Hepatocyte (in vitro differentiated cells): ENCODE measurements at places on chromosomes 3 and 15. TPM values are rescaled to one million over a fixed set of nuclear protein-coding genes. Genes with fewer than 3 reads are reported as not detected.

DNA sequence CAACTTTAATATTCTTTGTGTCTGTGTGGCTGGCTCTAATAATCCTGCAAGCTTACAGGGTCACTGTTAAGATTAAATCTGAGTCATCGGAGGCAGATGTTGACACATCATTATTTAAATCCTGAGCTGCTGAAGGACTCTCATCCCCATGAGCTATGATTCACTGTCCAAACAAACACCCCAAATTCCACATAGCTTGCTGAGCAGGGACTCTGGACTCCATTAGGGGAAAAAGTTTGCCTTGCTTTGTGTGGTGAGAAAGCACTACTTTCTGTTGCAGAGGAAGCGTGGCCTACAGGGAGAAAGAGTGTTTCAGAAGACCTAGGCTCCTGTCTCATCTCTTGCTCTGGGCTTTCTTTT, 213.7 kb downstream of the PDCD6IP start:
- no peak overlapping the region for H3K4me3 ChIP-seq
- peak; percentile 82 for DNase-seq
- H3K27ac ChIP-seq: peak overlapping the region; percentile 80
- H3K27me3 ChIP-seq: no peaks in the 10 kb centered on the region
- no peaks in the 10 kb centered on the region for H3K36me3 ChIP-seq

DNA sequence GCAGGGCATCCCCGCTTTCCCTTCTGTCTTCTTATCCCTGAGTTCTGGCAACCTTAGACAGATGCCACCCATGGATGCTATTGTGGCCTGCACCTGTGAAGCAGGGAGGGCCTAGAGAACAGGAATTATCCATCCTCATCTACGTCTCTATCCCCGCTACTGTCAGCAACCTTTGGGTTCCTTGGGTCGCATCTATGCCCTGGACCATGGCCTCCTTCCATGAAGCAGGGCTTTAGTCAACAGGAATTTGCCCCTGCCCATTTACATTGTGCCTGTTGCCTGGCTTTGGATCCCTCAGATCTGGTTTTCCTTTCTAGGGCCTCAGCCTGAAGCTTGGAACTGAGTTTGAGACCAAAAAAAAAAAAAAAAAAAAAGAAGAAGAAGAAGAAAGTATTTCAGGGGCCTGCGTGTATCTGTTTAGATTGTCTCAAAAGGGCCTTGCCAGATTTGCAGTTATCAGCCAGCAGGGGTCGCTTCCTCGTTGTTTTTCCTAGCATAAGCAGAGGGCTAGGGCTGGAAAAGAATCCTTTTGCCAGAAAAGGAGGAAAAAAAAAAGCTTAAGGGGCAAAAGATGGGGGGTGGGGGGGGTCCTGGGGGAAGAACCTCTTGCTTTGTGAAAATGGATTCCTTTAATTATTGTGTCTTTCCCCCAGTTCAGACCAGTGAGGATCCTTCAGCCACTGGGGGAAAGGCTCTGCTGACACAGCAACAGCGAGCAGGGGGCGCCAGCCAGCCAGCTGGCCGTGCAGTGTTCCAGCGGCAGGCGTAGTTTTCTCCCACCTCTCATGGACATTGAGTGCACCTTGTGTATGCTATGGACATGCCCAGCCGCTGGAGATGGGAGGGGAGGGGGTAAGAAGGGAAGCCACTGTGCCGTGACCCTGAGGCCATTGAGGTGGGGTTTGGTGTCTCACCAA, 65.7 kb upstream of the ALDH1L1 start:
- DNase-seq: peak; percentile 73
- H3K4me1 ChIP-seq: no peaks in the 10 kb centered on the region
- no peak overlapping the region for H3K27ac ChIP-seq
- no peaks in the 10 kb centered on the region for H3K27me3 ChIP-seq
- H3K36me3 ChIP-seq: no peaks in the 10 kb centered on the region
- no peak overlapping the region for H3K4me3 ChIP-seq

DNA sequence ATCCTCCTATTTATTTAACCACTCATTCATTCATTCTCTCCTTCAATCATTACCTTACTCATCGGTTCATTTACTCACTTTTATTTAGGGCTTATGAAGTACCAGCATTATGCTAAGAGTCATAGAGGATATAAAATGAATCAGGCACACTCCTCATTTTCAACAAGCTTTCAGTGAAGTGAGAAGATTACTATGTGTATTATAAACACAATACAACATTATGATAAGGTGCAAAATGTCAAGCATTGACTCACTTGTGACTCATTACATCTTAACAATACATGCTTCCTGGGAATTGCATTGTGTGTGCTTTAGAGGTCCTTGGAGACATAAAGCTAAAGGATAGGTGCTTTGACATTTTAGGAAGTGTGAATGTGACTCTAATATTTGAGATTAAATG, 60.4 kb downstream of the PLAAT1 start:
- H3K4me1 ChIP-seq: no peaks in the 10 kb centered on the region
- DNase-seq: no peak
- H3K4me3 ChIP-seq: no peak overlapping the region

DNA sequence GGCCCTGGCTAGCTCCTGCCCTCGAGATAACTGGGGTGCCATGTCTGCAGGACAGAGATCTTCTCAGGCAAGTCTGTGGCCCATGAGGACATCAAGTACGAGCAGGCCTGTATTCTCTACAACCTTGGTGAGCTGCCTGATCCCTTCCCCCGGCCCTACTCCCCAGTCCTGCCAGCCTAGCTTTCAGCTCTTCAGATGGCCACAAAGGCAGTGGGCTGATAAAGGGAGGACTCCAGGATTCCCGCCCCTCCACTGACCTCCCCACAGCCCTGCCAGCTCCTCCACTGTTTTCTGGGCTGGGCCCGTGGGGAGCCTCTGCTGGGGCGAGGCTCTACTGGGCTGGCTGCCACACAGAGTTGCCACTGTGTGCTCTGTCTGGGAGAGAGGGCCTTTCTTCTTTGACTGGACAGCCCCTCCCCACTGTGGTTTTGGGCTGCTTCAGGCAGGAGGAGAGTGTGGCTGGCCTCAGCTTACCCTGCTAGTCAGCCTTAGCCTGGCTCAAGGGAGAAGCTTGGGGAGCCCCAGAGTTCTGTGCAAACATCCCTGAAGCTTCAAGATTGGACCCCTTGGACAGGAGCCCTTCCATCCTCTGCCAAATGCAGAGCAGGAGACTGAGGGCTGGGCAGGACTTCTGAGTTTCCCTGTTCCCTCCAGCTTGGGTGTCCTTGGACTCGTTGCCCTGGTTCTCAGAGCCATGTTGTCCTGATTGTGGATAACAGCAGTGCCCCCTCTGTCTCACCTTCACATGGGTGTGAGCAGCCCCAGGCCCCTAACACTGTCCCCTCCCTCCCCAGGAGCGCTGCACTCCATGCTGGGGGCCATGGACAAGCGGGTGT, 24.4 kb downstream of the PTPN23 start:
- H3K4me3 ChIP-seq: no peak overlapping the region
- H3K27ac ChIP-seq: peak overlapping the region; percentile 20
- no peak for DNase-seq
- no peaks in the 10 kb centered on the region for H3K27me3 ChIP-seq
- no peaks in the 10 kb centered on the region for H3K36me3 ChIP-seq

GRCh38 chr3:156599089-156599874, 44.4 kb upstream of the SSR3 start:
- H3K36me3 ChIP-seq: no peaks in the 10 kb centered on the region
- H3K4me1 ChIP-seq: peaks cover 6% of the 10 kb centered on the region
- no peak for DNase-seq
- no peak overlapping the region for H3K27ac ChIP-seq
- H3K4me3 ChIP-seq: no peak overlapping the region
- no peaks in the 10 kb centered on the region for H3K27me3 ChIP-seq

GRCh38 chr3:40187945-40188344, 121.6 kb upstream of the EIF1B start:
- H3K4me3 ChIP-seq: no peak overlapping the region
- no peaks in the 10 kb centered on the region for H3K36me3 ChIP-seq
- H3K27ac ChIP-seq: no peak overlapping the region
- no peaks in the 10 kb centered on the region for H3K4me1 ChIP-seq
- no peak for DNase-seq
- H3K27me3 ChIP-seq: no peaks in the 10 kb centered on the region

GRCh38 chr15:70483513-70483912, 279.8 kb downstream of the UACA start:
- H3K27me3 ChIP-seq: no peaks in the 10 kb centered on the region
- DNase-seq: no peak
- no peak overlapping the region for H3K4me3 ChIP-seq
- H3K4me1 ChIP-seq: no peaks in the 10 kb centered on the region
- no peak overlapping the region for H3K27ac ChIP-seq

IGDCC3 gene
- 14.8 and 33.0 TPM in 2 replicates for polyA plus RNA-seq

SLC6A20 gene
- 3.7 and 5.7 TPM in 2 replicates for polyA plus RNA-seq

DNA sequence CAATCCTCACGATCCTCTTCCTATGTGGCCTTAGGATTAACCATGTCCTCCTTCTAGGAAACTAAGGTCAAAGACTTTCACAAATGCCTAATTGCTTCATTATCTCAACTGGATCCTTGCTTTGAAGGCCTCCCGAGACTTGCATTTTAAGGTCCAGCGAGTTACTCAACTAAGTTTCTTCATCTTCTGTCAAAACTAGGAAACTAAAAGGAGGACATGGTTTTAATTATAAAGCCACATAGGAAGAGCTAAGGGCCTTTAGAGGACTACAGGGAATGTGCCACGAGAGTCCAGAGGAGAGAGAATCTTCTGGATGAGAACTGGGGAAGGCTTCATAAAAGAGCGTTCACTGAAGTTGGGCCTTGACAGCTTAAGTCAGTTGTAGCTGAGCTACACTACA, 87.8 kb upstream of the LPP start:
- H3K4me1 ChIP-seq: peaks cover 7% of the 10 kb centered on the region
- no peak overlapping the region for H3K4me3 ChIP-seq
- no peak overlapping the region for H3K27ac ChIP-seq
- H3K36me3 ChIP-seq: no peaks in the 10 kb centered on the region
- H3K27me3 ChIP-seq: no peaks in the 10 kb centered on the region

GRCh38 chr3:165463531-165463930, 267.3 kb upstream of the SLITRK3 start:
- H3K36me3 ChIP-seq: no peaks in the 10 kb centered on the region
- no peak overlapping the region for H3K4me3 ChIP-seq
- no peak overlapping the region for H3K27ac ChIP-seq
- no peaks in the 10 kb centered on the region for H3K27me3 ChIP-seq
- no peaks in the 10 kb centered on the region for H3K4me1 ChIP-seq

- H3K4me1 ChIP-seq: no peaks in the 10 kb centered on the region
- no peak overlapping the region for H3K27ac ChIP-seq
- H3K4me3 ChIP-seq: no peak overlapping the region
- H3K36me3 ChIP-seq: no peaks in the 10 kb centered on the region
Measured at GRCh38 chr15:84035399-84035766, 200.2 kb upstream of the GOLGA6L4 start.

DNA sequence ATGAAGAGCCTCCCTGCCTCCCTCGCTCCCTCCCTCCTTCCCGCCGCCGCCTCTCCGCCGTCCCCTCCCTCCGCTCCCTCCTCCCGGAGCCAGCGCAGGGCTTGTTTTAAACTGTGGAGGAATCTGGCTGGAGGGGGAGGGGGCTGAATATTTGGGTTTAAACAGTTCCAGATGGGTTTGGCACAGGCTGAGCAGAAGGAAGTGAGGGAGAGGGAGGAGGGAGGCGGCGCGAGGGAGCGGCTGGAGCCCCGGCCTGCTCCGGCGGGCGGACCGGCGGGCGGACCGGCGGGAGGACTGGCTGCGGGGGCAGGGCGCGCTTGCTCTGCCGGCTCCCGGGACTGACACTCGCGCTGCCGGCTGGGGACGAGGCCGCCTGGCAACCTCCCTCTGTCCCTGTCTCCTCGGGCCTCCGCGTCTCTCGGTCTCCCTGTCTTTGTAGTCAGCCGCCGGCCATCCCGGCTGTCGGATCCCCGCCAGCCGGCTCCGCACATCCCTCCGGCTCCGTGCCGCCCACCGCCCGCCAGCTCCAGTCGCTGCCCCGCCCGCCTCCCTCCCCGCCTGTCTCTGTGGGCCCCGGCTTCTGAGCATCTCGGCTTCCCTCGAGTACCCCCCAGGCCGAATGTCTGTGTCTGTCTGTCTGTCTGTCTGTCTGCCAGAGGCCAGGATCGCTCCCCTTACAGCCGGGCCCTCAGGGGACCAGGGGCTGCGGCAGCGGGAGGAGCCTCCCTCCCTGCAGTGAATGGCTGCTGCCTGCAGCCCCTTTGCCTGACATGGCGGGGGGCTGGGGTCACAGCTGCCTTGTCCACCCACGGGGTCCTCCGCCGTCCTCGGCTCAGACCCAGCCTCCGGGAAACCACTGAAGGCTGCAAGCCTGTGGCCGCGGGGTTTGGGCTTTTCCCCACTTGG, 7.6 kb downstream of the EPHB3 start:
- peak; percentile 91 for DNase-seq
- no peaks in the 10 kb centered on the region for H3K27me3 ChIP-seq
- peaks cover 52% of the 10 kb centered on the region for H3K4me1 ChIP-seq
- peak overlapping the region; percentile 38 for H3K4me3 ChIP-seq
- H3K36me3 ChIP-seq: no peaks in the 10 kb centered on the region
- peak overlapping the region; percentile 91 for H3K27ac ChIP-seq

DNA sequence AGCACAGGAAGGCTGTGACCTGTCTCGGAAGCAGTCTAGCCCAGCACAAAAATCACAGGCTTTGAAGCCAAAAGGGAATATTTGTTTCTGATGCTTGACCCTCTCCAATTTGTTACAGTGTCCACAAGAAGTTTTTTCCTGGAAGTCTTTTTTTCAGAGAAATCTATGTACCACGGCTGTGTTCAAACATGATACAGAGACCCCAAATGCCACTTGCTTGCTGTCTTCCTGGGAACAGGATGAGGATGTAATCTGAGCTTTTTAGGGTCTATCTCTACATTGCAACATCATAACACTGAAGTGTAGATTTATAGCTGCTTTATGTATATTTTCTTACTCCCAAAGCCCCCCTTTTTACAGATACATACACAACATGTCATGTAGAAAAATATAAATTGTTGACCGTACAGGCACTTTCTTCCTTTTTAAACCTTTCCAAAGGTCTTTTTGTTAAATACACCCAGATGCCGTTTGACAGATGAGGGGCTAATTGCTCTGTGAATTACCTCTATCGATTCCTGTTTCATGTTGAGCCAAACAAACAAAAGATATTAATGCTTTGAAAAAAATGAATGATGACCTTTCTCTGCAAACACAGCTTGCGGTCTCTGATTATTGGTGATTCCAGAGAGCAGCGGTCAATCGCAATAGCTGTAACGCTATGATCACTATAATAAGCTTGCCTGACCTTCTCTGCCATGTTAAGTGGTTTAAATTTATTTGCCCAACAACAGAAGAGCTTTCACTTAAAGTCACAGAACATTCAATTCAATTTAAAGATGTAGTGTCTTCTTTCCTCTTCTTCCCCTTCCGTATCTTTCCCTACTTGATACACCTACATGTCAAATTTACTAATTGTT, 875.9 kb upstream of the NR2F2 start:
- DNase-seq: no peak
- H3K4me1 ChIP-seq: peaks cover 11% of the 10 kb centered on the region
- no peaks in the 10 kb centered on the region for H3K36me3 ChIP-seq
- H3K27me3 ChIP-seq: no peaks in the 10 kb centered on the region
- no peak overlapping the region for H3K27ac ChIP-seq

CLDN11 gene
- 6.1 and 7.7 TPM in 2 replicates for polyA plus RNA-seq

CTXN2 gene
- not detected in 2 replicates for polyA plus RNA-seq

DNA sequence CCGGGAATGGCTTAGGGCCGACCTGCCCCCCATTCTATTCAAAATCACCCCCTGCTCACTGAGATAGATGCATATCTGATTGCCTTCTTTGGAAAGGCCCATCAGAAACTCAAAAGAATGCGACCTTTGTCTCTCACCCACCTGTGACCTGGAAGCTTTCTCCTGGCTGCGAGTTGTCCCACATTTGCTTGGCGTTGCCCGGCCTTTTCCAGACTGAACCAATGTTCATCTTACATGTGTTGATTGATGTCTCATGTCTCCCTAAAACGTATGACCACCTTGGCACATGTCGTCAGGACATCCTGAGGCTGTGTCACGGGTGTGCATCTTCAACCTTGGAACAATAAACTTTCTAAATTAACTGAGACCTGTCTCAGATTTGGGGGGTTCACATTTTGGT, 3.4 kb upstream of the MUC20 start:
- H3K36me3 ChIP-seq: no peaks in the 10 kb centered on the region
- H3K27me3 ChIP-seq: no peaks in the 10 kb centered on the region
- H3K4me1 ChIP-seq: peaks cover 15% of the 10 kb centered on the region
- H3K4me3 ChIP-seq: no peak overlapping the region
